Activated T-helper 2 cell treated with anti-CD3 and anti-CD28 coated beads, Interferon-gamma antibody, Interleukin-2, Interleukin-4, amounts not matched to agents 10 μg/mL and 5 μg/mL and 100 μg/mL, durations not matched to agents 14 hours and 24 hours and 36 hours (primary cell): ENCODE measurements at places on chromosomes 2 and 18. TPM values are rescaled to one million over a fixed set of nuclear protein-coding genes. Genes with fewer than 3 reads are reported as not detected.

- DNase-seq, result no peak
Measured at GRCh38 chr2:231300020-231300721, 95.3 kb upstream of the B3GNT7 start.

TSN gene
- total RNA-seq, result 67.6 and 72.5 TPM in 2 replicates

GRCh38 chr2:230318190-230319121 is 8.5 kb upstream of the SP140L start:
- DNase-seq, result no peak

DNA sequence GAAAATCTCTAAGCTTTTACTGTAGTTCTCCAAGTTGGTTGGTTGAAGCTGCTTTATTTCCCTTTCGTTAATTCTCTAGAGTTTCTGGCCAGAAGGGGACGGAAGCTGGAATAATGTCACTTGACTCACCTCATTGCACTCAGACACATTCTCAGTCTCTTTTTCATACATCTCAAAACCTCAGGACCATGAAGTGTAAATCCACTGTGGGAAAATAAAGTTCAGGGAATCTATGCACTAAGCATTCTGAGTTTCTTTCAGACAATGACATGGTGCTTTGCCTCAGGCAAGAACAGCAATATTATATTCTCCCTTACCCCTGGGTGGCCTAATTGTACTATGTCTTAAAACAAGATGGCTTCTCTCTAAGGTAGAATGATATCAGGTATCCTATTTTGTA is 167.8 kb downstream of the PRPF40A start:
- DNase-seq, result no peak

- DNase-seq, result no peak
Measured at GRCh38 chr18:59705145-59705544, 7.9 kb upstream of the CCBE1 start.

SATB2 gene
- 0.05 TPM in 2 replicates for total RNA-seq
